ENCODE measurements at places on chromosomes 1 and 21.

- no peak for DNase-seq
Measured at GRCh38 chr1:31218705-31219104, 21.0 kb downstream of the NKAIN1 start.

DNA sequence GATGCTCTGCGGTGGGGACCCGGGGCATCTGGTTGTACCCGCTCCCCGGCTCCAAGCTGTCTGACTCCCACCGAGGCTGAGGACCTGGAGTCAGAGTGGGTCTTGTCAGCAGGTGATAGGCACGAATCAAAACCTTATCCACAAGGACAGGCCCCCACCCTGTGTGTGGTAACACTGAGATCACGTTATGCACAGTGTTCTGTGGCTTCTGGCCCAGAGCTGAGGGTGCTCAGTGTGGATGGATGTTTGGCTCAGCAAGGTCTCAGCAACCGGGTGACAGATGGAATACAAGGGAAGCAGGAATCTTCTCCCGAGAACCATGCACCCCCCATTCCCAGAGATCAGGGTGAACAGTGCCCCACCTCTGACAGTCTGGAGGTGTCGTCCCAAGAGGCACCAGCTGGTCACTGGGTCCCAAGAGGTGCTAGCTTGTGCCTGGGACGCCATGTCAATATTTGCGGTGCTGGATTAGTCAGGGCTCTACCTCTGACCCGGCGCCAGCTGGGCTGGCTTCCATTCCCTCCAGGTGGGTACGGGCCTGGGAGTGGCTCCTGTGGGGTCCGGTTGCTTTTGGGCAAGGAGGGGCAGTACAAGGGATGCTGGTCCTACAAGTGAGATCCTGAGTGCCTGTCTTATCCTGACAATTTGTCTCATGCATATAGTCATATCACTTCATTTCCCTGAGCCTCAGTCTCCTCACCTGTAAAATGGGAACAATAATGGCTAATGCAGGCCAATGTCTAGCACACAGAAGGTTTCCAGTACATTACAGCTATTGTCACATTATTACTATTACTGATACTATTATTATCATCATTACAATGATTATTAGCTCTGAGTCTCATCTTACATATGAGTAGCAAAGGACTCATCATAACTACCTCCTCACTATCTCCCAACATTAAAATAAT is 957 bp downstream of the CAPN9 start:
- DNase-seq: no peak

DNA sequence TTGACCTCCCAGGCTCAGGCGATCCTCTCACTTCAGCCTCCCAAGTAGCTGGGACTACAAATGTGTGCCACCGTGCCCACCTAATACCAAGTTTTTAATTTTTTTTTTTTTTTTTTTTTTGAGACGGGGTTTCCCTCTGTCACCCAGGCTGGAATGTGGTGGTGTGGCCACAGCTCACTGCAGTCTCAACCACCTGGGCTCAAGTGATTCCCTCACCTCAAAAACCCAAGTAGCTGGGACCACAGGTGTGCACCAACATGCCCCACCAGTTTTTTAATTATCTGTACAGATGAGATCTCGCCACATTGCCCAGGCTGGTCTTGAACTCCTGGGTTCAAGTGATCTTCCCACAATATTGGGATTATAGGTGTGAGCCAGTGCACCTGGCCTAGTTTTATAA is 22.7 kb downstream of the PTP4A2 start:
- DNase-seq: no peak

- no peak for DNase-seq
Measured at GRCh38 chr1:24027838-24028468, 47.8 kb upstream of the SRSF10 start.

DNA sequence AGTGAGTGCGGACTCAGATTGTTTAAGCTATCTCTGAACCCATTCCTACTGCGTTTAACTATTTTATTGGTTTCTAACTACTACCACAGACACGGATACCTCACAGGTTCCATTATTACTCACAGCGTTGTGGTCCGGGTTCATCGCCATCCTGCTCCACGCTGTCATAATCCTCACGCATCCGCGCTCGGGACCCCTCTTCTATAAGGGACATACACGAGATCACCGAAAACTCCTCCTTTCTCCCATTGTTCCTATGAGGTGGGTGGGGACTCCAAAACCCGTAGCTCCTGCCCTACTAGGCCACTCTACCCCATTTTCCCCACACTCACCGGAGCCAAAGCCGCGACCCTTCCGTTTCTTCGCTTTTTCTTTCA is 610 bp downstream of the RBM8A start:
- no peak for DNase-seq

DNA sequence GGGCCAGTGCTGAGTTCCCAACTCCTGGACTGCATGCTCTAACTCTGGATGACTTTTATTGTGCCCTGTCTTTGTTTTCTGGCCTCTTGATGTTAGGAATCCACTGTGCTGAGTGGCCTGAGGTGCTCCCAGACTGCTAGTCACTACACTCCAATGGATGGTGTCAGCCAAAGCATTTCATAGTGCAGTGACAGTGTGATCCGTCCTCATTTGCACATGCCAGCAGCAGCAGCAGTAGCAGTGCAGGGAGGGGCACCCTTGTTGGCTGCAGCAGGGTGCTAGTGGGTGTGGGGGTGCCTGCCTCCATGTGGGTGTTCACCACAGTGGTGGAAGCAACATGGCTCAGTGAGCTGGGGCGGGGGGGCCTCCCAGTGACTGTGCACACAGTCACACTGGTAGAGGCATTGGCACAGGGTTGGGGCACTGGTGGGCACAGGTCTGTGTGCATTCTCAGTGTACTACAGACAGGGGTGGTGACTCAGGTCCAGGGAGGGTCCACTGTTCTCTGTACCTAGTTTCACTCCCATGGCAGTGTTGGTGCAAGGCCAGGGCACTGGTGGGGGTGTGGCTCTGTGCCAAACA is 214.0 kb downstream of the ZC3H11B start:
- DNase-seq: no peak

GRCh38 chr1:222127096-222127495 is 385.2 kb upstream of the DUSP10 start:
- DNase-seq: no peak

- no peak for DNase-seq
Measured at GRCh38 chr1:62962901-62963776, 179.2 kb downstream of the ATG4C start.

GRCh38 chr1:170931650-170932049 is 3.7 kb upstream of the MROH9 start:
- DNase-seq: no peak

- no peak for DNase-seq
Measured at GRCh38 chr1:211133393-211133835, 534 bp downstream of the KCNH1 start.

DNA sequence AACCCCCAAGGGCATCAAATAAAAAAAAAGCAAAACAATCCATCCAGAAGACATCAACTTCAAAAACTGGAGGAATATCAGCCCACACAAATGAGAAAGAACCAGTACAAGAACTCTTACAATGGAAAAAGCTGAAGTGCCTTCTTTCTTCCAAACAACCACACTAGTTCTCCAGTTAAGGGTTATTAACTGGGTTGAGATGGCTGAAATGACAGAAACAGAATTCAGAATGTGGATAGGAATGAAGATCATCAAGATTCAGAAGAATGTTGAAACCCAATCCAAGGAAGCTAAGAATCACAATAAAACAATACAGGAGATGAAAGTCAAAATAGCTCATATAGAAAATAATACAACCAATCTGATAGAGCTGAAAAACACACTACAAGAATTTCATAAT is 104.5 kb downstream of the NME7 start:
- no peak for DNase-seq

GRCh38 chr1:14919751-14920150 is 233.8 kb upstream of the TMEM51 start:
- no peak for DNase-seq

DNA sequence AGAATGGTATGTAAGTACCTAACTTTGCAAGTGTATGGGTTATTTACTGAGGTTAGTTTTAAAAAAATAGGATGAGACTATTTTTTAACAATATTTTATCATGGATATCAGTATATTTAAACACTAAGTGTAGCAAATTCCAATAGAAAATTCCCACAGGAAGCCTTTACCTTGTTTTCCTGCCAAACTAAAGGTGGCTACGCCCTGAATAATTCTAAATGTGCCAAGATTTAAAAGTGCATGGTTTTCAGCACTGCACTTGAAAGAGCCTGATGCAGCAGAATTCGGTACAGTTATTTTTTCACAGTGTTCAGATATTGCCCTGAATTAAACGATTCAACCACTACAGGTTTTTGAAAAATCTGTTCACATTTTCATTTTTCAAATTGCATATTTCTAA is 1622.8 kb upstream of the B3GALT2 start:
- no peak for DNase-seq

- no peak for DNase-seq
Measured at GRCh38 chr1:214363386-214363785, 82.4 kb downstream of the SMYD2 start.

DNA sequence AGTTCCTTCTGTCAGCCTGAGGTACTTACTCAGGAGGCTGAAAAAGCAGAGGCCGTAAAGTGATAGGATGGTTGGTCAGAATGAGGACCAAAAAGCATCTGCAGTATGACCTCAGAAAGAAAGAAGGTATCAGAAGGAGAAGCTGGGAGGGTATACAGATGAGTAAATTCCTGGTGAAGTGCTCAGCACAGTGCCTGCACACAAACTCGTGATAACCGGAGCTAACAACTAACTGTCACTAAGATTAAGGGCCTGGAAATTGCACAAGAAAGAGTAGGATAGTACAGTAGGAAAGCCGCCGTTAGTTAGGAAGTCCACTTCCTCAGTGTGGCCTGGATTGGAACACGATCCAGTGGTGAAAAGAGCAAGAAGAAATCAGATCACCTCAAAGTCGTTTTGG is 62.6 kb downstream of the VPS26C start:
- no peak for DNase-seq

DNA sequence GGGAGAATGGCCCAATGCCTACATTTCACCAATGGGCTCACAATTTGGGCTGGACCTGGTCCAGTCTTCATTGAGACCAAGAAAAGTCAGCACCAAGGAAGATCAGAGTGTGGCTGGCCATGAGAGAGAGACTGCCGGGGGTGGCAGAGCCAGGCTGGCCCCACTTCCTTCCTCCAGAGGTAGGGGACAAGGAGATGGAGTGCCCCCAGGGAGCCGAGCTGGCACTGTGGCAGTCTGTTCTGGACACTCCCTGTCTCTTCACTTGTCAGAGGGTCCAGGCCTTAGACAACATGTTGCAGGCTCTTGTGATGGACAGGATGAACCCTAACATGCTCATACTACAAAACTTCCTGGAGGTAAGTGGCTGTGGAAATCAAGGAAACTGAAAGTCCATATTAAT is 27.7 kb downstream of the INAVA start:
- DNase-seq: no peak

DNA sequence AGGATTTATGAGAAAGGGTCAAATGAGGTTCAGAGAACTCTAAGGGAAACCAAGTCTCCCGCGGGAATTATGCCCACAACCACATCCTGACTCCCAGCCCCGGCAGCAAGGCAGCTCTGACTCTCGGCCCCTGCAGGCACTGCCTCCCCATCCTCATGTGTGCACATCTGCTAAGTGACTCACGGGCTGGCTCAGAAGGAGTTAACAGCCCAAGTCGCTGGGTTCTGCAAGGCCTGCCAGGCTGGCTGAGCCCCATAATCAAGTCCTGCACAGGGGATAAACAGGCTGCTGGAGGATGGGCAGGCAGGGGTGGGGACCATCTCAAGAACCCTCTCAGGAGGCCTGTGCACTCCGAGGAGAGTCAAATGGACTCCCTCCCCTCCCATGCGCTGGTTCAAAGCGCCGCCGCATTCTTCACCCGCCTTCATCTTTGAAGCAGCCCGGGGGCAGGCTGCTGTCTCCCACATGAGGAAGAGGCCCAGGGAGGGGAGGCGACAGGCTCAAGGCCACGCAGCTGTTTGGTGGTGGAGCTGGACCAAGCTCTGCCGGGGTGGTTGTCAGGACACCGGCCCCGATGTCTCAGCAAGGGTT is 344.3 kb downstream of the MATN1 start:
- no peak for DNase-seq

GRCh38 chr1:114117654-114118053 is 36.0 kb downstream of the SYT6 start:
- no peak for DNase-seq

GRCh38 chr1:245084551-245084950 is 70.2 kb upstream of the KIF26B start:
- DNase-seq: no peak

GRCh38 chr1:231037585-231038517 is 2.2 kb downstream of the FAM89A start:
- DNase-seq: no peak

GRCh38 chr21:38802050-38803026 is 3.4 kb upstream of the ETS2 start:
- no peak for DNase-seq

DNA sequence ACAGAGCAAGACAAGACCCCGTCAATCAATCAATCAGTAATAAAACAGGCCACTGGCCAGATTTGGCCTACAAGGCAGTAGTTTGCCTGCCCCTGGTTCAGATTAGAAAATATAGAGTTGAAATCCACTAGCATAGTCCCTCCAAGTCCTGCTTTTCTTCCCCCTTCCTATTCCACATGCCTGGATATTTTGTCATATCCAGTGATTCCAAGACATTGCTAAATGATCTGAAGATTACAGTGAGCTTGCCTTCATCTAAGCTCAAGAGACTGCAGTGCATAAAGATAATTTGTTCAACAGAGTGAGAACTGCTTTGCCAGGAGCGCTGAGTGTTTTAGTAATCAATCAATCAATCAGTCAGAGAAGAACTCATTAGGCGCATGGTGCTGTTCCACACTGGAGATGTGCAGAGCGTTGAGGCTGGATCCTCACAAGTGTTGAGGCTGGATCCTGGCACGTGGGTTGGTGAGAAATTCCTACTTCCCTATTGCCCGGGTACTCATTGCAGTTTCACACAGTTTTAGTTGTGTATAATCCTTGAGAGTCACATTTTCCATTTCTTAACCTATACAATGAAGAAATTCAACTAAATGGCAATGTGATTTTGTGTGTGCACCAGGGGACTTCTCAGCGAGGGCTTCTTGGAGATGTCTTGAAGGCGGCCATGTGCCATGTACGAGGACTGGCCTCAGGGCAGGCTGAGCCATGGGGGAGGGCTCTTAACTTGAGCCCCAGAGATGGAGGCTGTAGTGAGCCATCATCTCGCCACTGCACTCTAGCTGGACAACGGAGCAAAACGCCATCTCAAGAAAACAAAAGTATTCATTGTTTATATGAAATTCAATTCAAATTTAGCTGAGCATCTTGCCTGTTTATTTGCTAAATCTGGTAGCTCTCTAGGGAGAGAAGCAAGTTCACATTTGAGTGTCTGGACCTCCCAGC is 76.3 kb downstream of the TOMM20 start:
- DNase-seq: no peak

- no peak for DNase-seq
Measured at GRCh38 chr1:5683446-5683845, 308.8 kb downstream of the NPHP4 start.

GRCh38 chr1:192811594-192812239 is 2.9 kb downstream of the RGS2 start:
- DNase-seq: no peak

GRCh38 chr1:14110040-14110439 is 410.1 kb downstream of the PRDM2 start:
- no peak for DNase-seq
